Globus pallidus (tissue), 1 donor: ENCODE measurements at places on chromosomes 2 and 18.

DNA sequence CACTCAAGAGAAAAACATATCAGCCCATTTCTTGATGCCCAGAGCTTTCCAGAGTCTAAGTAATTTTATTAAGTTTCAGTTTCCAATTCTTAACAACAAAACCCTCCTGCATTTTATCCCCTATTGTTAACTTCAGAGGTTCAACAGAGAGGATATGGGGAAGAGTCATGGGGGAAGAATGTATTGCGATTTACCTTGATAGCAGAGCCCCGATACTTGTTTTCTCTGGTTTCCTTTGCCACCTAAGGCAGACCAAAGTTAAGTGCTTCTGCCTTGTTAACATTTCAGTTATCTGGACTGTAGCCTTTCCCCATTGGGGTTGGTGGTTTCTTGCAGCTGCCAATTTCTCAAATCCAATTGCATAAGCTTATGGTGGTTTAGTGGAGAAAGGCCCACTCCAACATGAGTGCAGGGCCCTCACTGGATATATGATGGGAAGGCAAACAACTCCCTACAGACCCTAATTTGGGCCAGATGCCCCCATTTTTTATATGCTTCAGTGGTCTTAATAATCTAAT lies 82.0 kb upstream of the ITGB6 start:
- no peak for DNase-seq

GRCh38 chr2:28445448-28446258 lies 50.2 kb upstream of the PLB1 start:
- DNase-seq: no peak

DNA sequence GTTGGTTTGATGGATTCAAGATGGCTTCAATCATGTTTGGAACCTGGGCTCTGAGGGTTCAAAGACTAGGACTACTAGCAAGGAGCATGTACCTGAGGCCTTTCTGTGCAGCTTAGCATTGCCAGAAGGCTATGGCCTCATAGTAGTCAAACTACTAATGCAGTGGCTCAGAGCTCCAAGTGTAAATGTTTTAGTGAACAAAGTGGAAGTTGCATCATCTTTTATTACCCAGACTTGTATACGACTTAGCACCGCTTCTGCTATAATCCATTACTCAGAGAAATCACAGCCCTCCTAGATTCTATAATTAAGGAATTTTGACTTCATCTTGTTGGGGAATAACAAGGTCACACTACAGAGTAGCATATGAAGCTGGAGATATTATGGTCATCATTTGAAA lies 210.5 kb downstream of the ERBB4 start:
- no peak for DNase-seq

DNA sequence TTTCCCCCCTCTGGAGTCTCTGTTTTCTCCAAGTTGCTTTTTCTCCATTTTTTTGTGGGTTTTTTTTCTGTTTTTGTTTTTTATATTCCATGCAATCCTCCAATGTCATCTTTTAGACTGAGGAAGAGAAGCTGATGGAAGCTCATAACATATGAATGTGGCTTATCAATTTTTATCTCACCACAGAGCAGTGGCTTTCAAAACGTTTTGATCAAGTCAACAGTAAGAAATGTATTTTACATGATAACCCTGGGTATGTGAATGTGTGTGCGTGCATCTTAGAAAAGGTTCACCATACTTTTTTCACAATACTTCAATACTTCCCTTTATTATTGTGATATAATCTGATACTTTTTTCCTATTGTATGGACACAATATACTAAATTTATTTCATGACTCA lies 64.6 kb upstream of the CDCA7 start:
- DNase-seq: no peak

DNA sequence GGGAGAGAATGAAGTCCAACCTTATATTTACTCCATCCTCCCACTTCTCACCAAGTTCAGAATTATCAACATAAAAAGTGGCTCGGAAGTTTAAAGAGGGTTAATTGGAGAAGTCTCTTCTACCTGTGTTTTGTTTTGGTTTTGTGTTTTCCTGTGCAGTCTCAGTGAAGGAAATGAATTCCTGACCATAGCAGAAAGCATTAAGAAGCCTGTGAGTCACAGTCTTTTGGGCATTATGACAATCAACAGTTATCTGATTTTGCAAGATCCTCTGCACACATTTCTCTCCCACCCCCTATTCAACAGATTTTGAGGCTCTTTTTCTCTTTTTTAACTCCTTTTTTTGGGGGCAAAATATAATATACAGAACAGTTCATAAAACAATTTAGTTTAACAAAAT lies 8.6 kb upstream of the RPL37A start:
- no peak for DNase-seq

DNA sequence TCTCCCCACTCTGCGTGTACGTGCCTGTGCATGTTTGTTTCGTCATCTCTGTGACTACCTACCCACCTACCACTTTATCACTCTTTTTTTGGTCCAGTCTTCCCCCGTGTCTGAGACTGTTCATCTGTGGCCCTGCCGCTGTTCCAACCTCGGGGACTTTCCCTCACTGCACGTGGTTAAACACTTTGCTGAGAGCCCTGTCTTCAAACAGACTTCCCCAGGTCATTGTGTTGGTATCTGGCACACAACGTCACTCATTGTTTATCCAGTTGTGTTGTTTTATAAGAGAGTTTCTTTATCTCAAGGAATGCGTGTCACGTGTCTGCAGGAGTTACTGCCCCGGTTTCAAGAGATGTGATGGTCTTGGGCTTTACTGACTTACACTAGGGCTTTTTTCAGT lies 262.0 kb upstream of the RASGRP3 start:
- no peak for DNase-seq

GRCh38 chr18:53056064-53056463 lies 716.1 kb downstream of the DCC start:
- no peak for DNase-seq

DNA sequence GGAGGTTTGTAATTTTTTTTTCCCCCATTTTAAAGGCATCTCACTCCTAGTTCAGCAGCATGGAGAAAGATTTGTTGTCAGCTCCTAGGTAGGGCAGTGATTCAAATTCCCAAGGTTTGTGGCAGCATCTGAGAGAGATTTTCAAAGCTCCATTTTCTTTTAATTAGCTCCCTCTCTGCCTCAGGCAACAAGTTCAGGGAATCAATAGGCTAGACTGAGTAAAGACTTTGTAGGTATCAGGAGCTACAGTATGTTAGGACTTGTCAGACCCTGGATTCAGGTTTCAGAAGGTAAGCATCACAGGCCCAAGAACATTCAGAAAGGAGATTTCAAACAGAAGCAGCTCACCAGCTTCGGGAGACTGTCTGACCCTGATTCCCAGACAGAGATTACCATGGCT lies 273.3 kb upstream of the ERBB4 start:
- no peak for DNase-seq

- DNase-seq: no peak
These were observed 259.5 kb downstream of the EPHA4 start for GRCh38 chr2:221312634-221313033.

DNA sequence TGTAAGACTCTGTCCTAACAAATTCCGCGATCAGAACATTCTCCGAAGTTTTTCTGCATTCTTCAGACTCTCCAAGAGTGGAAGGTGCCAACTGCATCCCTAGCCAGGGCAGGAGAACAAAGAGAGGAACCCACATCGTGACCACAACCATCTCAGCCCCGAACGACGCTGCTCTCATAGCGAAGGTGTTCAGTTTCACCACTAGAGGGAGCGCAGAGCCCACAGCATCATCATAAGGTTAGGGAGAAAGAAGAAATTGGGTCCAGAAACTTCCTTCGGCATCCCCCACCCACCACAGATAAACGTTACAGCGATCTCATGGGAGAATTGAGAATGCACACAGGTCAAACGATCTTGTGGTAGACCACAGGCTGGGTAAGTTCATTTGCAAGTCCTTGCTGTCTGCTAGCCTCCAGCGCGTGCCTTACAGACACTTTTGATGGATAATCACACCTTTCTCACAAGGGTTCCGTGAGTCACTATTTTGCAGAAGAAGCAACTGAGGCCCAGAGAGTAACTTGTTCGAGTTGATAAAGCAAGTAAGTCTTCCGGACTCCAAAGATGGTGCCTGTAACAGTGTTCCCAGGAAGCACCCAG lies 53.7 kb upstream of the ARL4C start:
- DNase-seq: peak; percentile 74

- no peak for DNase-seq
These were observed 182.9 kb downstream of the MYO1B start for GRCh38 chr2:191428141-191428540.

- no peak for DNase-seq
These were observed 12.6 kb downstream of the LDLRAD4 start for GRCh38 chr18:13231151-13231550.

- DNase-seq: no peak
These were observed 8.6 kb downstream of the SH3RF3 start for GRCh38 chr2:109137616-109138015.

- DNase-seq: peak; percentile 42
These were observed 39.8 kb upstream of the AAK1 start for GRCh38 chr2:69683170-69683971.

DNA sequence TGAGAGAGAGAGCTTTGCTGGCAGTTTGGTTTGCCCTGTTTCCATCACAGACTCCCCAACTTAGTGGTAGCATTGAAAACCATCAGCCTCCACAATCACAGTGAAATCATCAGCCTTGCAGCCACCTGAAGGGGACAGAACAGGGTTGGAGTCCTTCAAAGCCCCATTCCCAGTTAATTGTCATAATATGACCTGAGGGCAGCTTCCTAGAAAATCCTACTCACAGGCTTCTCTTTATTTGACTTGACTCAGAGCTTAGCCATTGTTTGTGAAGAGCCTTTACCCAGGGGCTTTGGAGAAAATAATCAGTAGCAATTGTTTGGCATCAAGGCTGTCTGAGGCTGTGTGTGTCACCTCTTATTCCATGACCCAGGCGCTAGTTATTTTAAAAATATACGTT lies 308.7 kb downstream of the CBLN2 start:
- no peak for DNase-seq

DNA sequence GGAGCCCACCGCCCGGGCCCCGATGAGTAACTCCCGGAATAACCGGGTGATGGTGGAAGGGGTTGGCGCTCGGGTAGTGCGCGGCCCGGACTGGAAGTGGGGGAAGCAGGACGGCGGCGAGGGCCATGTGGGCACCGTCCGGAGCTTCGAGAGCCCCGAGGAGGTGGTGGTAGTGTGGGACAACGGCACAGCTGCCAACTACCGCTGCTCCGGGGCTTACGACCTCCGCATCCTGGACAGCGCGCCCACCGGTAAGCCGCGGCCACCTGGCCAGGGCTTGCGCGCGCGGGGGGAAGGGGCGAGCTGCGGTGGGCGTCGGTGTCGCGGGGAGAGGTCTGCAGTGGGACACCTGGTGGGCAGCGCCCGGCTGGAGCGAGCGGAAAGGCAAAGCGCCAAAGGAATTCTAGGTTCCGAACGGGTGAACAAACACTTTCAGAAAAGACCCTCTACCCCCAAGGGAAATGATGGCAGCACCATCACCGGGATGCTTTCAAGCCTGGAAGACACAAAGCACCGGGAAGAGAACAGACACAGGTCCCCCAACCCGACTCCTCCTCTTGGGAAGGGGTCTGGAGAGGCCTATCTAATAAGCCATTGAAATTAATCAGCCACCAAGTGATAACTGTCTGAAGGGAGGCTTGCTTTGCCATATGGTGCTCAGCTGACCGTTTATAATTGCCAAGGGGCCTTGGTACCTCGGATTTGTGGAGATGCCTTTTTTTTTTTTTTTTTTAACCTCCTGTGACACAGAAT lies 1.1 kb downstream of the MIB1 start:
- DNase-seq: peak; percentile 14

DNA sequence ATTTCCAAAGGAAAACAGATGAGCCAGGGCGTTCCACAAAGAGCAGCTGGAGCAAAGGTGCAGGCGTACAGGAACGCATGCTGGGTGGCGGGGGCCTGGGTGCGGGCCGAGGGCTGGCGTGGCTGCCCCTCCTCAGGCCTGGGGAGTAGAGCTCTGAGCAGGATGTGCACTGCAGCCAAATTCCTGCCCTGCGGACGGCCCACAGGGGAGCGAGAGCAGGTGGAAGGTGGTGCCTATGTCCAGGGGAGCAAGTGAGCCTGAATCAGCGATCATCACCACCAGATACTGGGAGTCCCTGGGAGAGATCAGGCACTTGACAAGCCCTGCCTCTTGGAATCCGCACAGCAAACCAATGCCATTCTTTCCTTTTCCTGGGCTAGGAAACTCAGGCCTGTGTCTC lies 106.3 kb downstream of the GBX2 start:
- DNase-seq: no peak

DNA sequence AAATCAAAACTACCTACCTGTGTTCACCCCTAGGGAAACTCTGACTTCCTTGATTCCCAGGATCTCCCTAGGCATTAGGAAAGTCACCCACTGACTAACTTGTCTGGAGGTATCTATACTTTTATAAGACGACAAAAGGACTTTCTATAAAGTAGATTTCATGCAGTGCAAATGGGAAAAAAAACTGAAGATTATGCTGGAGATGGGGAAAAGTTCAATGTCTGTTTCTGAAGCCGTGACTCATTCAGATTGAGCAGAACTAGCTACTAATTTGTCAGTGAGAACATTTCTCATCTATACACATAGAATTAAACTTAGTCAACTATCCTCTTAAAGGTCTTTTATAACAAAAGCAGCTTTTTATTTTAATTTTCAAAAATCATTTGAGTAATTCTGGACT lies 6.0 kb downstream of the SEPTIN10 start:
- DNase-seq: no peak

DNA sequence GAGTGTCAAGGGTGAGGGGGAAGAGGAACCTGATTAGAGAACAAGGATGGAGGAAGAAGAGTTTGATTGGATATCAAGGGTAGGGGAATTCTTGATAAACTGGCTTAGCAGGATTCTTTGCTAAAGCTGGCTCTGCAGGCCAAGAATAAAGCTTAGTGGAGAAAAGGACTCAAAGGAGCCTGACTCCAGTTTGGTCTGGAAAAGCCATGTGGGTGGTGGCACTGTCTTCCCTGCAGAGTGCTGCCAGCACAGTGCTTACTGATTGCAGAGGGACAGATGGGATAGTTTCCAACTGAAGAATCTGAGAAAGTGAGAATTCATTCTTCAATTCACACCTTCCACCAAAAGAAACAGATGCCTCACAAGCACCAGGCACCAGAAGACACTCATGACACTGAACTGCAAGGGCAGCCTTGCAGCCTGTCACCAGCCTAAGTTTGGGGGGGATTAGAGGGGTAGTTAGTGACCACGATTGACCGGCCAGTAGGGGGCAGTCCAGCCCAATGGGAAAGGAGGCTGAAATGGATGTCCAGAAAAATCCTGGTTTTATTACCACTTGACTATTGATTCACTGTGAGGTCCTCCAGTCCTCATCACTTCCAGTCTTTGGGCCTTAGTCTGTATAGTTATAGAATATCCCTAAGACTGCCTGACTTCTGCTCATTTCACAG lies 334.5 kb downstream of the SMAD2 start:
- DNase-seq: no peak

GRCh38 chr2:219783359-219783975 lies 156.0 kb downstream of the SLC4A3 start:
- DNase-seq: no peak

DNA sequence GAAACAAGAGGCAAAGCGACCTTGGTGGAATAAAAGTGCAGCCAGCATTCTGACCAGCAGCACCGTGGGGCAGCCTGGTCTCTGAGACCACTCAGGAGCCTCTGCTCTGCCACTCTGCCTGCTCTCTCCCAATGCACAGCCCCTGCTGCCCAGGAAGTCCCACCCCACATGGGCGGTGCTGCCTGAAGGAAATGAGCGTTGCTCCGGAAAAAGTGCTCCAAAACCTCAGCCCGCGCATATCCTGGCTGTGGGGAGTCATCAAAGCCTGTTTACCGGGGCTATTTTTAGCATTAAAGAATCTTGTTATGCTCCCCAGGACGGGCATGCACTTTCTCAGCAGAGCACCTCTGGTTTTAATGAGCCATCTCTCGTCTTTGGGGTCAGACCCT lies 54.5 kb downstream of the EPAS1 start:
- no peak for DNase-seq
